ENCODE measurements at places on chromosomes 1 and 21.

DNA sequence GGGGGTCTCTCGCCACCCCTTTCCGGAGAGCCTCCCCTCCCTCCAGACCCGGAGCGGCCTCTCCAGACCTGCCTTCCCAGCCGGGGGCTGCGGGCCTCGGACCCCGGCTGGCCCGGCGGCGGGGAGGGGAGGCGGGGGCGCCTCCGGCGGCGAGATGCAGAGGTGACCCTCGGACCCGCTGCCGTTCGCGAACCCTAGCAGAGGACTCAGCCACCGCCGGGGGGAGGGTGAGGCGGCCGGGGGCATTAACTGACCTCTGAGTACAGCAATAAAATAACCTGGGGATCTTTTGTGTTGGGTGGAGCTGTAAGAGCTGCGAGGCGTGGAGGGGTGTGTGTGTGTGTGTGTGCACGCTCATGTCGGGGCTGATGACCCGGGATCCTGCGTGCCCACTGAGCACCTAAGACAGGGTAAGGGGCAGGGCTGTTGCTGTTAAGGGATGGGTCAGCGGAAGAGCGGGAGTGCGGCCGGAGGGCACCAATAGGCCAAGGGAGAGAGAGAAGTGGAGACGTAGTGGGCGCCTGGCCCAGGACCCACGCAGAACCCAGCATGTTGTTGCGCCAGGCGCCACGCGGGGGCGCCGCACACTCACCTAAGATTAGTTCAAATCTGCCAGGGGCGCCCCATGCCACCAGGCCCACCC lies 6.3 kb downstream of the HAPLN2 start:
- DNase-seq, result peak; percentile 80

DNA sequence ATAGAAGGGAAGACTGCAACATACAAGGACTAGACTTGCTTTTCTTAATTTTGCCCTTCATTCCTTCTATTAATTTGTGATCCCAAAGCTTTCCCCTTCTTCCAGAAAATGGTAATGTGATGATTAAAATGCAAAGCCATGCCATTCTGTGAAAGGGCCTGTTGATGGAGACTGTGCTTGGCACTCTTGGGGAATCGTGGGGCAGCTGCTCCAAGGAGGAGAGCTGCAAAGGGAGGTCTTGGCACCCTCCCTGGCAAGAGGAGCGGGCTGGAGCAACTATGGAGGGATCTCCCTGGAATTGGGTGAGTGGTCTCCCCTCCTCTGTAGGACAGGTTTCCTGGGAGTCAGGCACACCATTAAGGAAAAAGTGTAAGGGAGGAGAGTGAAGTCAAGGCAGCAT lies 16.6 kb downstream of the CACNA1S start:
- no peak for DNase-seq

- no peak for DNase-seq
Measured at GRCh38 chr21:27513016-27513415, 546.1 kb upstream of the ADAMTS5 start.

DNA sequence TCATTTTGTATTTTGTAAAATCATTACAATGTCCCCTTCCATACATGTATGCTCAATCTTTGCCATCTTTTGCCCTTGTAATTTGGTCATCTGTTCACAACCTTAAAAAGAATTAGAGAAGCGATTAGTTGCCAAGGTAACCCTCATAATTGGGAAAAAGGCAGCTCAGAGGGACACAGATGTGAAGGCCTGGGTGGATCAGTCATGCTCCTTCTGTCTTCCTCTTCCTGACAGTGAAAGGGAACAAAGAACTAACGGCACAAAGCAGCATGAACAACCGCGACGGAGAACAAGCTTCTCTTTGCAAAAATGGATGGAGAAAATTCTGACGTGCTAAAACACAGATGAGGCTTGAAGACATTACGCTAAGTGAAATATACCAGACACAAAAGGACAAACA lies 78.7 kb upstream of the COG2 start:
- no peak for DNase-seq

DNA sequence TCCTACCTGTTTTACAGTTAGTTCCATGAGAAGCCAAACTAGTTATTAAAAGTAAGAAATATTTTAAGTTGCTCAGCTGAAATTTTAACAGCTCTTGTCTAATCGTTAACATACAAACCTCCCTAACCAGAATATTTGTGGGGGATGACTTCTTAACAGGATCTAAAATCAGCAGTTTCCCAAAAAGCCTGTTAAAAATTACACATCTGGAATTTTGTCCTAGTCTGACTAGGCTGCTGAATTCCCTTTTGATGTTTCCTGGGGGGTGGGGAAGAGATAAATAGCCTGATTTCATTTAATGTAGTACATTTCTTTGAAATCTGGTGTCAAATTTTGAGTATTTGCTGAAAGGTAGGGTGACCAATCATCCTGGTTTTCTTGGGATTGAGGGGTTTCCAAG lies 78.8 kb upstream of the ARHGAP29 start:
- DNase-seq, result no peak

DNA sequence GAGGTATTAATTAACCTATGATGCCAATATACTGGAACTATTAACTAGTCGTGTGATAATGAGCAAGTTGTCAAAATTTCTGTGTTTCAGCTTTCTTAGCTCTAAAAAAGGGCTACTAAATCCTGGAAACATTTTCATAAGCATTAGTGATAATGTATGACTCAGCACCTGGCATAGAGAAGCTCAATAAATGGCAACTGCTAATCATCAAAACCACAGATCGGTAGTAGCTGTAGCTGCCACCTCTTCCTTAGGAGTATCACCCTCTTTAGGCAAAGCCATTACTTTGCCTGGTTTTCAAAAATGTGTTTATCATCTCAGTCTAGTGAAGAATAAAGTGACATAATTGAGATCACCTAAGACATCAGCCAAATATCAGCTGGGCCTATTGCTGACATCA lies 75.5 kb downstream of the TPR start:
- no peak for DNase-seq

- DNase-seq, result no peak
Measured at GRCh38 chr1:67560580-67561255, 124.3 kb upstream of the GADD45A start.

DNA sequence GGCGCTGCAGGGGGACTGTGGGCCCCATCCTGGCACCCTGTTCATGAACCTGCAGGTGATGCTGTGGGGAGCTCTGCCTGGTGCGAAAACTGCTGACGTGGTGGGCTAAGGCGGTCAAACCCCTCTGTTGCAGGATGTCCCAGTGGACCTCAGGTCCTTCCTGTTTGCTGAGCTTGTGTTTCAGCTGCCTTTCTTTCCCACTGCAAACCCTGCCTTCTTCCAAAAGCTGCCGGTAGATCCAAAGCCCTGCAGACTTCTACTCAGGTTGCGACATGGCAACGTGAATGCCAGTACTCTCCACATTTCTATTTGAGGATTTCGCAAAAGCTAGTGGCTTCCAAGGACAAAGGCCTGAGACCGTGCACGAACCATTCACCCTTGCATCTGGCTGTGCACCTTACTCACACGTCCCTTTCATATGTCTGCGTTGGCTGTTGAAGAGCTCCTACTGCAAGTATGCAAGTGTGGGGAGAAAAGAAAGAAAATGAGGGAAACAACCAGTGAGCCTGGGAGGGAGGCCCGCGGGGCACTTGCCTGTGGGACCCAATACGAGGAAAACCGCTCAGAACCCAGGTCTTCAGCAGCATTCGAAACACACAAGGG lies 6.2 kb upstream of the RRP1 start:
- no peak for DNase-seq

DNA sequence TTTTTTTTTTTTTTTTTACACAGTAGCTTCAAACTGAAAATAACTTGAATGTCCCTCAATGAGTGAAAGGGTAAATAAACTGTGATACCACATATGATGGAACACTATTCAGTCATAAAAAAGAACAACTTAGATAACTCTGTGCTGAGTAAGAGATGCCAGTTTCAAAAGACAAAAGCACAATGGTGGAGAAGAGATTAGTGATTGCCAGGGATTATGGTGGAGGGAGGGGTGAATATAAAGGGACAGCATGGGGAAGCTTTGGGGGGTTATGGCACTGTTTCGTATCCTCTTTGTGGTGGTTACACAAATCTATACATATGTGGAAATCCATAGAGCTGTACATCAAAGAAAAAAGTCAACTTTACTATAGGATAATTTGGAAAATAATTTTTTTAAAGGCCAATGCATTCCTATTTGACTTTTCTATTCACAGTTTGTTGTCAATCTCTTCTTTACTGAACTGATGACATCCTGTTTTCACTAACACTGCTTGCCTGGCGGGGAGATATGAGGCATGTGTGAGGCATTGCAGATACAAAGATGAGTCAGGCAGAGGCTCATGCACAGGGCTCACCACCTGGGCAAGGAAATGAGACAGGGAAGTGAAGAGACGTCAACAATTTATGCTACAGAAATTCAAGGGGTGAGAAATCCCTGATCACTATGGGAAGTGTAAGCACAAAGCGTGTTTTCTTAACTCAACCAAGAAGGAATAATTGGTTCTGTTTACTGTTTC lies 302.7 kb downstream of the DUSP10 start:
- peak; percentile 60 for DNase-seq

DNA sequence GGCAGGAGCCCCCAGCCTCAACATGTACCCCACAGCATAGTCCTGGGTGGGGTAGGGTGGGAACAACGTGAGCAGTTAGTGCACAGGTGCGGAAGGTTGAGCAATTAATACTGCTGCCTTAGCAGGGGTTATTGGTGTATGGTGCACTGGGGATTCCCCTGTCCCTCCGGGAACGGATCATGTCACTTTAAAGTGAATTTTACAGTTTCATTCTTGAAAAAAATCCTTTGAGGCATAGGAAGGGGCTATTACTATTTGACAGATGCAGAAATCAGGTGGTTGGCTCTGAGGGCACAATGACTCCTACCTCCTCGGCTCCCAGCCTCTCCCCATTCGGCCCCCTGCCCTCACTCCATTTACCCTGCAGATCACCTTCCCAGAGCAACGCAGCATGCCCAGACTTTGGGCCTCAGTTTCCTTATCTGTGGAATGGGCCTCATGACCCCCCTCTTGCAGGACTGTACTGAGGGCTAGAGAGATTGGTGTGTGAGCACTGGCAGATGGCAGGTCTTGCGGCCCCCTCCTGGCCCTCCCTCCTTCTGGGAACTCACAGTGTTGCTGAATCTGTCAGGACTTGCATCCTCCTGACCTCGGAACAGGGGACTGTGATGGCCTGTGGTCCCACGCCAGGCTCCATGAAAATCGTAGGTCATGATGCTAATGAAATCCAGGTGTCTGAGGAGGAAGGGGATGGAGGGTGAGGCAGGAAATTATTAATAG lies 5.1 kb upstream of the MYBPH start:
- DNase-seq, result no peak

GRCh38 chr1:22295856-22296255 lies 153.0 kb upstream of the WNT4 start:
- no peak for DNase-seq

DNA sequence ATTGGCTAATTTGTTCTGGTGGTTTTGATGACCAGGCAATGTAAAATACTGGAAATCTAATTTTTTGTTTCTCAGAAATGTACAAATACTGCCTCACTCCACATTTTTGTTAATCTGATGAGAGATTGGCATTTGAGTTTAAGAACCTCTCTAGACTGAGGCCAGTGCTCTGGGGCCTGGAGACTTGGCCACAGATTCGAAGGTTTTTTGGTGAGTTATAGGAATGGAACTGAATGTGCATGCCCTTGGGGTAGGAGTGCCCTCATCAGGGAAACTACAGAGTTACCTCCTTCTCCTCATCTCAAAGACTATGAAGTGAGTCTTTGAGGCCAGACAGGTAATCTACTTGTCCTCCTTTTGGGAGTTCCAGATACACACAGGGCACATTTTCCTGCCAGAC lies 347.9 kb downstream of the LTN1 start:
- no peak for DNase-seq

All from stimulated activated naive CD8-positive, alpha-beta T cell treated with anti-CD3 and anti-CD28 coated beads, Interleukin-15, Interleukin-2, amounts not matched to agents 100 U/mL and 50 U/mL, for 24 hours (primary cell).